Mesenteric fat pad (tissue), 1 donor: ENCODE measurements at places on chromosomes 2 and 18.
A peak's percentile ranks its signal among the peaks of the same experiment; 100 is the strongest.

DNA sequence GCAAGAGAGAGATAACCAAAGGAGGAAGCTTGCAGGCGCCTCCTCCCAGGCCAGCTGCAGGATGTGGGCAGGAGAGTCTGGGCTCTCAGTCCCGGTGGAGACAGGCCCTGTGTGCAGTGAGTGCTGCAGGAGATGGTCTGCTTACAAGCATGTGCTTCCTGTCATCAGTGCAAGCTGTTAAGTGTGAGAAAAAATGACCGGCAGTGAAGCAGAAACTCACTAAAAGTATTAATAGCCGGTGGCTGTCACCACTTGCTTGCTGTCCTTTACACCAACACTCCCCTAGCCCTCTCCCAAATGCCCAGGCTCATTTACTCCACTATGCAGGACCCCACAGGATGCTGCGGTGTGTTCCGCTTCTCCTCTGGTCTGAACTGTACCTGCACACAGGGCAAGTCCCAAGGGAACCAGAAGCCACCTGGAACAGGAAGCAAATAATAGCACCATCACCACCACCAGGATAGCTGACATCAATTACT lies 435.6 kb upstream of the HS6ST1 start:
- peak; percentile 41 for DNase-seq

DNA sequence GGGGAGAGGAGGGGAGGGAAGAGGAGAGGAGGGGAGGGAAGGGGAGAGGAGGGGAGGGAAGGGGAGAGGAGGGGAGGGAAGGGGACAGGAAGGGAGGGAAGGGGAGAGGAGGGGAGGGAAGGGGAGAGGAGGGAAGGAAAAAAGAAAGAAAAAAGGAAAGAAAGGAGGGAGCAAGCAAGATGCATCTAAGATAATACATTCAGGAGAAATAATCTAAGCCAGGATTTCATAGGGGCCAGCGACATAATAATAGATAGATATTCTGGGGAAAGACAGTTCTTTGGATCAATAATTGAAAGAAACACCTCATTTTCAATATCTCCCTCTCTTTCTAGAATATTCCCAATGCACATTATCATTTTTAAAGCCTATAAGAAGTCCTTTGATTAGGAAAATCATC lies 328.9 kb upstream of the ID2 start:
- DNase-seq = no peak

DNA sequence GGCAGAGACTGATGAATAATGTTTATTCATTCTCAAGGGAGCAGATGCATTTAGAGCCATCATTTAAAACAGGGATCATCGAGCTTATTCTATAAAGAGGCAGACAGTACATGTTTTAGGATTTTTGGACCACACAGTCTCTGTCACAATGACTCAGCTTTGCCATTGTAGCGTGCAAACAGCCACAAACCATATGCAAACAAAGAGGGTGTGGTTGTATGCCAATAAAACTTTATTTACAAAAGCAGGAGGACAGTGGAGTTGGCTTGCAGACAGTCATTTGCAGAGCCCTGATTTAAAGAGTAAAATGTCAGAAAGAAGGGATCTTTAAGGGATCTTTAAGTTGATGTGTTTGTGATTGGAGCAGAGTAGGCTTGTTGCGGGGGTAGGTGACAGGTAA lies 51.5 kb downstream of the SMIM21 start:
- DNase-seq = no peak

DNA sequence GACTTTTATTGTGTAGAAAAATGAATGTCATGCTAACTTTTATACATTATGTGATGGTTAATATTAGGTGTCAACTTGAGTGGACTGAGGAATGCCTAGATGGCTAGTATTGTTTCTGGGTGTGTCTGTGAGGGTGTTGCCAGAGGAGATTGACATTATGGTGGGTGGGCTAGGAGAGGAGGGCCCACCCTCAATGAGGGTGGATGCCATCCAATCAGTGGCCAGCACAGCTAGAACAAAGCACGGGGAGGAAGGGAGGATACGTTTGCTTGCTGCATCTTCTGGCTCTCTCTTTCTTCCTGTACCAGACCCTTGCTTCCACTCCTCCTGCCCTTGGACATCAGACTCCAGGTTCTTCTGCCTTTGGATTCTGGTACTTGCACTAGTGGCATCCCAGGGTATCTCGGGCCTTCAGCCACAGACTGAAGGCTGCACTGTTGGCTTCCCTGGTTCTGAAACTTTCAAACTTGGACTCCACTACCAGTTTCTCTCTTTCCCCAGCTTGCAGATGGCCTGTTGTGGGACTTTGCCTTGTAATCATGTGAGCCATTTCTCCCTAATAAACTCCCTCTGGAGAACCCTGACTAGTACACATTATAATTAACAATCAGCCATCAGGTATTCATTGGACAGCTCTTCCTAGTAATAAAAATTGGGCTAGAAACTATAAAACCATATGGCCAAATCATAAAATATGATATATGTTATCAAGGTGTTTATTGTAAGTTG lies 31.7 kb upstream of the ZCCHC2 start:
- DNase-seq = no peak

DNA sequence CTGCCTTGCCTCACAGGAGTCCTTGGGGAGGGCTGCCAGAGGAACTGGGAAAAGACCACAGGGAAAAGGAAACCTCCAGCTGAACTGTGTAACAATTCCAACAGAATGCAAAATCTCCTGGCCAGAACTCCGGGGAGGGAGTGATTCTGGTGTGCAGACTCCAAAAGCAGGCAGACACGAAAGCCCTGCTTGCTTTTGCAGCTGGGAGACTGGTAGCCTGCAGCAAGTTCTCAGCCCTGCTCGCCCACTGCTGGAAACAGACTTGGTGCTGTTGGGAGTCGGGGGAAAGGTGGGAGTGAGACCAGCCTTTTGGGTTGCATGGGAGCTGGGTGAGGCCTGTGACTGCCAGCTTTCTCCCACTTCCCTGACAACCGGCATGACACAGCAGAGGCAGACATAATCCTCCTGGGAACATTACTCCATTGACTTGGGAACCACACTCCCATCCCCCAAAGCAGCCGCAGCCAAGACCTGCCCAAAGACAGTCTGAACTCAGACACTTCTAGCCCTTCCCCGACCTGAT lies 26.0 kb upstream of the NMI start:
- DNase-seq = no peak

GRCh38 chr2:118632921-118633320 lies 214.5 kb downstream of the EN1 start:
- DNase-seq = no peak

- DNase-seq = no peak
These were observed 92.5 kb upstream of the LRATD1 start for GRCh38 chr2:14540015-14540414.

DNA sequence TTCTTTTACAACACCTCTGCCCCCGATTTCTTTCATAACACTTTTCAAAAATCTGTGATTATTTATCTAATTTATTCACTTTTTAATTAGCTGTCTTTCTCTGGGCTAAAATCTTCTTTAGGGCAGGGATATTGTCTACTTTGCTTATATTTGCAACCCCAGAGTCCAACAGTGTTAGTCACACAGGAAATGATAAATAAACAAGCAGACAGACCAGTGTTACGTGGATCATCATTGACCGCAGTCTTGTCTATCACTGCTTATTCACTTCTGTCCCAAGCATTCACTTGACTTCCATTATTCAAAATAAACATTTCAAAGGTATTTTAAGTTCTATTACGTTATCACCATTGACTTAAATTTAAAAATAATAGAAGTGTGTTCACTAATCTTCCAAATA lies 237.6 kb upstream of the UBE2E3 start:
- no peak for DNase-seq

- DNase-seq = no peak
These were observed 2.7 kb downstream of the CDCA7 start for GRCh38 chr2:173357346-173357745.

- no peak for DNase-seq
These were observed 963.6 kb downstream of the BCL11A start for GRCh38 chr2:59589881-59590280.

DNA sequence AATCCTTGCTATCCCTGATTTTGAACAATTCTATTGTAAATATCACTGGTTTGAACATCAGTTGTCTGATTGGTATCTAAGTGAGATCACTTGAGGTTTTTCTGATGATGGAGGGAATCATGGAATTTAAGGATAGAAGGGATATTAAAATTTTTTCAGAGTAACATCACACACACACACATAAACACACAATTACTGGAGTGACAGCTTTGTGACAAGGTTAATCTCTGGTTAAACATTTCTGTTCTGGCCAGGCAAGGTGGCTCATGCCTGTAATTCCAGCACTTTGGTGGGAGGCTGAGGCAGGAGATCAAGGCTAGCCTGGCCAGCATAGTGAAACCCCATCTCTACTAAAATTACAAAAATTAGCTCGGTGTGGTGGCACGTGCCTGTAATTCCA lies 85.3 kb downstream of the SOCS6 start:
- DNase-seq = no peak

- DNase-seq = no peak
These were observed 3.4 kb upstream of the IER3IP1 start for GRCh38 chr18:47179520-47179919.

DNA sequence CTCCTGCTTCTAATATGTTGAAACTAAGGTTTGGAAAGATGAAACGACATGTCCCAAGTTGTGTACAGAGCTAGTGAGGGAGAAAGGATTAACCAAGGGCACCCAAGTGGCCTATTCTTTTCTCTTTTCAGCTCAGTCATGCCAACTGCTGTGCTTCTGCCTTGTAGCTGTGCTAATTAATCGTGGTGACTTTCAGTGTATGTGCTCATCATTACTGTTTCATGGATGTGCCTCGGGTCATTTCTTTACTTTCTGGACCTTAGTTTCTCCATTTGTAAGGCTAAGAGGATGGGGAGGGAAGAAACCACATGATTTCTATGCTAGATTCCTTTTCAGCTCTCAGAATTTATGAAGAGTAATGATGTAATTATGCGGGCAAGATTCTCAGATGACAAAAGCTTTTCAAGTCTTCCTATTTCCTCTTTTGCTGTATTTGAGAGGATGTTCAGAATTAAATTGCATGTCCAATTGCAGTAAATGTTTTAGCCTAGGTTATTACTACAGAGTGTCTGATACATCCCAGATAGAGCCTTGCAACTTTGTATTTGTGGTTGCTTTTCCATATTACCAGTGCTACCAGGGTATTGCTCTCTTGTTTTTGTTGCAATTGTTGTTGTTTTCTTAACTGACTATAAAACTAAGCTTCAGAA lies 621.2 kb downstream of the CNTNAP5 start:
- DNase-seq = no peak
